Mesenchymal stem cell (in vitro differentiated cells and primary cell): ENCODE measurements at places on chromosomes 4 and X.

DNA sequence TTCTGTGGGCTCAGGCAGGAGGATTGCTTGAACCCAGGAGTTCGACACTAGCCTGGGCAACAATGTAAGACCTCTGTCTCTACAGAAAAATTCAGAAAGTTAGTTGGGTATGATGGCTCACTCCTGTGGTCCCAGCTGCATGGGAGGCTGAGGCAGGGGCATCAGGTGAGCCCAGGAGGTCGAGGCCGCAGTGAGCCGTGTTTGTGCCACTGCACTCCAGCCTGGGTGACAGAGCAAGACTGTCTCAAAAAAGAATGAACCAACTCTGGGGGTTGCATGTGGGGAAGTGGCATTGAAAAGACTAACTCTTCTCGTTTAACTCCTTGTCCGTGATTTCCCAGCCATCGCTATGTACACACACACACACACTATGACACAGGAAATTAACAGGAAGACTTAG, 26.9 kb downstream of the ENOPH1 start:
- H3K4me1 ChIP-seq, result no peaks in the 10 kb centered on the region
- no peak overlapping the region for H3K27ac ChIP-seq
- no peak for DNase-seq
- peaks cover 23% of the 10 kb centered on the region for H3K36me3 ChIP-seq
- no peaks in the 10 kb centered on the region for H3K27me3 ChIP-seq

DNA sequence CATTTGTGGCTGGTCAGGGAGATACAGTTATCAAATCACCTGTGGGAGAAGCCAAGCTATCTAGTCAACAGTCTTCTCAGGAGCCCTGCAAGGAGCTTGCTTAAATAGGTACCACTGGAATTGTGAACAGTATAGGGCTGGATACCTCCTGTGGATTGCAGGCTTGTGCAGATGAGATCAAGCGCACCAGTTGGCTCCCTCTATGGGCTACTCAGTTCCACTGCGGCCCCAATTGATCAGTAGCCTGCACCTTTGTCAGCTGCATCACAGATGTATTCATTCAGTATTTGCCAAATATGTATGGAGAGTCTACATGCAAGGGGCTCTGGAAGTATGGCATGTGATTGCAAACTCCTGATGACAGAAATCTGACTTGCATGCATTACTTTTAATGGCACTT, 28.6 kb downstream of the TEX13A start:
- no peaks in the 10 kb centered on the region for H3K4me1 ChIP-seq
- no peak overlapping the region for H3K4me3 ChIP-seq
- H3K27ac ChIP-seq, result no peak overlapping the region
- no peaks in the 10 kb centered on the region for H3K27me3 ChIP-seq
- DNase-seq, result peak; percentile 17

GRCh38 chr4:10929818-10930217, 245.2 kb upstream of the CLNK start:
- no peak overlapping the region for H3K27ac ChIP-seq
- no peak overlapping the region for H3K4me3 ChIP-seq
- no peaks in the 10 kb centered on the region for H3K27me3 ChIP-seq
- no peak for DNase-seq

GRCh38 chr4:45004847-45005565, 278.6 kb upstream of the GNPDA2 start:
- H3K4me3 ChIP-seq, result no peak overlapping the region
- peak; percentile 30 for DNase-seq
- H3K36me3 ChIP-seq, result no peaks in the 10 kb centered on the region
- H3K4me1 ChIP-seq, result no peaks in the 10 kb centered on the region

DNA sequence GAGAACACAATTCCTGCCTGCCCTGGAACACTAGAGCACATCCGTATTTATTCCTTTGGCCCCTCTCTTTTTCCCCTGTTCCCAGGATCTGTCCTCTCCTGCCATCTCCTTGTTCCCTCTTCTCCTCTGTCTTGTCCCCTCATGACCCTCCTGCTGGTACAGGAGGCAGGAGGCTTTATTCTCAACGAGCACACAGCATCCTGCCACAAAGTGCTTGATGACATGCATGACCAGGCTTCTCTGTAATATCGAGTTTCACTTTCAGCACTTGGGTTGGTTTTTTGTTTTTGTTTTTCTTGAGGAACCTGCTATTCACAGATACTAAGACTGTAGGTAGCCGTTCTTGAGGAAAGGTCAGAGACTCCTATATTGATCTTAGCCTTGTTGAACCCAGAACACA, 35.3 kb downstream of the NALF2 start:
- no peaks in the 10 kb centered on the region for H3K4me1 ChIP-seq
- no peak overlapping the region for H3K4me3 ChIP-seq

DNA sequence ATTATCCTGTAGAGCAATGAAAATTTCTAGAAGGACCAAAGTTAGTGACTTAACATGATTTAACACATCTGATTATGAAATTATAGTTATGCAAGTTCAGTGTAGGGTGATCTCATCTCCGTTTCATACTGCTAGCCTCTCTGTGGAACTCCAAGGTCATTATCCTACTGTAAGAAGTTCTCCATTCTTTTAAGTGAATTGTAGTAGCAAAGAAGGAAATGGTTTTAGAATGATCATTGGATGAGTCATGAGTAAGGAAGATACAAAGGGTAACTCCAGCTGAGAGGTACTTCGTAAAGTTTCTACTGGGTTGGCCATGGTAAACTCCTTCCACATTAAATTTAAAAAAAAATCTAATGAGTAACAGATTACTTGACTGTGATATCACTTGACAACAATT, 215.0 kb upstream of the GIMD1 start:
- H3K27ac ChIP-seq, result peak overlapping the region; percentile 93
- no peak overlapping the region for H3K4me3 ChIP-seq
- no peaks in the 10 kb centered on the region for H3K36me3 ChIP-seq
- peak; percentile 80 for DNase-seq
- no peaks in the 10 kb centered on the region for H3K27me3 ChIP-seq

- H3K36me3 ChIP-seq, result no peaks in the 10 kb centered on the region
- H3K27me3 ChIP-seq, result no peaks in the 10 kb centered on the region
- H3K4me1 ChIP-seq, result no peaks in the 10 kb centered on the region
- no peak for DNase-seq
- H3K27ac ChIP-seq, result no peak overlapping the region
These were observed 1053.0 kb upstream of the IGFBP7 start for GRCh38 chr4:58163156-58163555.

GRCh38 chrX:81304563-81304962, 102.7 kb downstream of the SH3BGRL start:
- no peaks in the 10 kb centered on the region for H3K4me1 ChIP-seq
- no peak overlapping the region for H3K4me3 ChIP-seq
- no peaks in the 10 kb centered on the region for H3K36me3 ChIP-seq
- H3K27me3 ChIP-seq, result no peaks in the 10 kb centered on the region

GRCh38 chr4:19711871-19712270, 539.8 kb upstream of the SLIT2 start:
- peak; percentile 82 for DNase-seq
- H3K4me3 ChIP-seq, result no peak overlapping the region
- H3K4me1 ChIP-seq, result no peaks in the 10 kb centered on the region
- H3K27me3 ChIP-seq, result no peaks in the 10 kb centered on the region
- H3K36me3 ChIP-seq, result no peaks in the 10 kb centered on the region

GRCh38 chr4:113888006-113888405, 91.4 kb downstream of the ARSJ start:
- no peak overlapping the region for H3K27ac ChIP-seq
- H3K4me1 ChIP-seq, result peaks cover 1% of the 10 kb centered on the region
- H3K4me3 ChIP-seq, result no peak overlapping the region
- H3K27me3 ChIP-seq, result no peaks in the 10 kb centered on the region
- no peaks in the 10 kb centered on the region for H3K36me3 ChIP-seq
- no peak for DNase-seq

DNA sequence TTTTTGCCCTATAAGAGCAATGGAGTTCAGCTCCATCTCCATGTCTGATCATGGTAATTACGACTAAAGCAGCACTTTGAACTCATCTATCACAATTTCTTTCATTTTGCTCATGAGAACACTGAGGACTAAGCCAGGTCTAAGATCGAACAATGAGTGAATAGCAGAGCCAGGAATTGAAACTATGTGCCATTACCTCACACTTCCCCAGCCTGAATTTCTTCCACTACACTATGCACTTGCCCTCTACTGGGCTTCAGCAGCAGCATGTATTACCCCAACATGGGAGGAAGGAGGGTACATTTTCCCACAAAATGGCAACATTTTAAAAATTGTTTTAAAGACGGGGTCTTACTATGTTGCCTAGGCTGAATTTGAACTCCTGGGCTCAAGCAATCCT, 274.7 kb upstream of the FGF13 start:
- DNase-seq, result no peak
- H3K36me3 ChIP-seq, result no peaks in the 10 kb centered on the region
- H3K4me3 ChIP-seq, result no peak overlapping the region
- no peaks in the 10 kb centered on the region for H3K27me3 ChIP-seq

GRCh38 chr4:73715659-73716058, 24.7 kb upstream of the CXCL8 start:
- no peak overlapping the region for H3K4me3 ChIP-seq
- H3K36me3 ChIP-seq, result no peaks in the 10 kb centered on the region
- no peaks in the 10 kb centered on the region for H3K4me1 ChIP-seq
- no peak for DNase-seq
- no peak overlapping the region for H3K27ac ChIP-seq

GRCh38 chrX:150649096-150649870, 43.9 kb upstream of the MTMR1 start:
- peaks cover 29% of the 10 kb centered on the region for H3K36me3 ChIP-seq
- no peaks in the 10 kb centered on the region for H3K27me3 ChIP-seq
- no peaks in the 10 kb centered on the region for H3K4me1 ChIP-seq
- H3K4me3 ChIP-seq, result no peak overlapping the region

- peak; percentile 38 for DNase-seq
- peaks cover 4% of the 10 kb centered on the region for H3K36me3 ChIP-seq
- peak overlapping the region; percentile 95 for H3K4me3 ChIP-seq
These were observed 1.6 kb downstream of the SCARB2 start for GRCh38 chr4:76211769-76212708.

DNA sequence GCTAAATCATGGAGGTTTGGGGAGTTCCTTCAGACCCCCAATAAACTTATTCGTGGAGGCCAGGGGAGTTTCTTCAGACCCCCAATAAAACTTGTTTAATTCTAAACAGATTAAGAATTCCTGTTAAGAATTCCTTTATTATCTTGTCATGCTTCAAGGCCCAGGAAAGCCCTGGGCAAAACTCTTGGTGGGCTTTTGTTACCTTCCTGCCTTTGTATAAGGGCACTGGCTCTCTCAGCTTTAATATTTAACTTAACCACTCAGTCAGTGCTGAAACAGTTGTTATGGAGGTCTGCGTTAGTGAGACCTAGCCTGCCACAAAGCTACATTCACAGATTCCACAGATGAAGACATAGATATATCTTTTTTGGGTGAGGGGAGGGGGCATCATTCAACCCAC, 29.0 kb upstream of the LGI2 start:
- H3K27me3 ChIP-seq, result peaks cover 31% of the 10 kb centered on the region
- H3K27ac ChIP-seq, result no peak overlapping the region
- no peak for DNase-seq
- no peaks in the 10 kb centered on the region for H3K36me3 ChIP-seq
- H3K4me3 ChIP-seq, result no peak overlapping the region
- no peaks in the 10 kb centered on the region for H3K4me1 ChIP-seq

DNA sequence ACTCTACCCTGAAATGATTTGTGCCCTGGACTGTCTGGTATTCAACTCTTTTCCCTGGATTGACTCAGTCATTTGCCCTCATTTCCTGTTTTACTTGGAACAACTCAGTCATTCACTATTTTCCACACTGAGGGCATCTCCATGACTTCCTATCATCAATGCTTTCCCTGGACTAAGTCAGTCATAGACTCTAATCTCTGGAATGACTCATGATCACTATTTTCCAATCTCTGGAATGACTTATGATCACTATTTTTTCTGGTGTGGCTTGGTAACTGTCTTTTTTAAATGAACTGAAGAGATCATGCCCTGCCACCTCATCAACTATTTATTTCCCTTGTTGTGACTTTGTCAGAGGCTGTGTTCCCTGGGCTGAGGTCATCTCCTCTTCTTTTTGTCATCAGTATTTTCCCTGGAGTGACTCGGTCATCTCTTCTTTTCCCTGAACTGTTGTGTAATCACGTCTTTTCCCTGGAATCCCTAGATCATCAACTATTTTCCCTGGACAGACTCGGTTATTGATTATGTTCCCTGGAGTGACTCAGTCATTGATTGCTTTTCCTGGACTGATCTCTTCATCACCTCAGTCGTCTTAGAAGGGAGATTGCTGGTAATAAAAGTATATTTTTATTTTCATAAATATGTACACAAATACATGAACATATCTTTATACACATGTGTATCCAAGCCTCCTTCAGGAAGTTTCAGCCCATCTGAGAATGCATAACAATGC, 327.1 kb upstream of the VCX start:
- no peaks in the 10 kb centered on the region for H3K36me3 ChIP-seq
- no peak overlapping the region for H3K27ac ChIP-seq
- H3K4me1 ChIP-seq, result no peaks in the 10 kb centered on the region
- H3K4me3 ChIP-seq, result no peak overlapping the region
- no peaks in the 10 kb centered on the region for H3K27me3 ChIP-seq
- DNase-seq, result no peak

GRCh38 chr4:180926277-180926676, 1316.9 kb upstream of the TENM3 start:
- no peaks in the 10 kb centered on the region for H3K36me3 ChIP-seq
- no peaks in the 10 kb centered on the region for H3K4me1 ChIP-seq
- H3K27ac ChIP-seq, result peak overlapping the region; percentile 14

GRCh38 chr4:26509681-26510333, 19.5 kb upstream of the CCKAR start:
- DNase-seq, result no peak
- H3K27me3 ChIP-seq, result no peaks in the 10 kb centered on the region
- no peak overlapping the region for H3K27ac ChIP-seq
- no peaks in the 10 kb centered on the region for H3K4me1 ChIP-seq
- no peak overlapping the region for H3K4me3 ChIP-seq

DNA sequence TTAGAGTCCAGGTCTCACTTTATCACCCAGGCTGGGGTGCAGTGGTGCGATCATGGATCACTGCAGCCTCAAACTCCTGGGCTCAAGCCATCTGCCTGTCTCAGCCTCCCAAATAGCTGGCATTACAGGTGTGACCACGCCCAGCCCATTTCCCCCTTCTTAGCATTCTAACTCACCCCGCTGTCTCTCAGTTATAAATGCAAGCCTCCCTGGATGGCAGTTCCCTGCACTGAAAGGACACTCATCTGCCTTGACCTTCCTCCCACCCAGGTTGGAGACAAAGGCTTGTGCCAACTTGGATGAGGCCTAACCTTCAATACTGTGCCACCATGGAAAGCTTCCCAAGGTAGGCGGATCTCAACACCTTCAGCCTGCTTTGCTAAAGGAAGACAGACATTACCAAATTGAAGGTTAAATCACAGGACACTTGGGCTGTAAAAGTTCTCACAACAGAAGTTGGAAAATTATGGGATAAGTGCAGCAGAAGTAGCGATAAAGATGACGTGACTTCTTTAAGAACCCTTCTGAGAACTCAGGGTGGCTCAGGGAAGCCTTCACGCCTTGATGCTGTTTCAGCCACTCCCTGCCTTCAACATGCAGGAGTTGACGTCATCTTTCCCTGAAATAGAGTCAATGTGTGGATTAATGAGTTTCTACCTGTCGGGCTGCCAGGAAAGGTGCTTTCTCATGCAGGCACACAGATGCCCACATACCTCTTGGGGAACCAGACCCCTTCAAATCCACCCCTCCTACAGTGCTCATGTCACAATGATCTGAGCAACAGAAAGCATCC, 10.6 kb upstream of the GPM6B start:
- peaks cover 41% of the 10 kb centered on the region for H3K27me3 ChIP-seq
- DNase-seq, result no peak
- no peaks in the 10 kb centered on the region for H3K4me1 ChIP-seq
- no peak overlapping the region for H3K4me3 ChIP-seq
- no peaks in the 10 kb centered on the region for H3K36me3 ChIP-seq

GRCh38 chr4:24091639-24092233, 201.9 kb upstream of the PPARGC1A start:
- no peak overlapping the region for H3K27ac ChIP-seq
- H3K4me1 ChIP-seq, result no peaks in the 10 kb centered on the region
- no peaks in the 10 kb centered on the region for H3K36me3 ChIP-seq
- H3K27me3 ChIP-seq, result no peaks in the 10 kb centered on the region
